ENCODE measurements at places on chromosomes 7 and 10.

DNA sequence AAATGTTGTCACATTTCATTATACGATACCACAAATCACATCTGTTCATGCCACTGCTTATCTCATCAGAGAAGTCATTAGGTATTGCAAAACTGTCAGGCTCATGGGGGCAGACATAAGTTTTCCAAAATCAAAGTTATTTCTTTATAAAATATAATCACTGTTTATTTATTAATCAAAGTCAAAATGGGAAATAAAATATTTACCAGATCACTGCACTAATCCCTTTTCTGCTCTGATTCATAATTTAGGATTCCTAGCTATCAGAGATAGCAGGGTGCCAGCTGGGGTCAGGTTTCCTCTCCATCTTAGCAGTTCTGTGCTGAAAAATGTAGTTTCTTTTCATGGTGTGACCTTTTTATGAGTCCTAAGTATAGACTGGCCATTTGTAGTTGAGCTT lies 117.7 kb upstream of the LANCL2 start:
- DNase-seq, result no peak

DNA sequence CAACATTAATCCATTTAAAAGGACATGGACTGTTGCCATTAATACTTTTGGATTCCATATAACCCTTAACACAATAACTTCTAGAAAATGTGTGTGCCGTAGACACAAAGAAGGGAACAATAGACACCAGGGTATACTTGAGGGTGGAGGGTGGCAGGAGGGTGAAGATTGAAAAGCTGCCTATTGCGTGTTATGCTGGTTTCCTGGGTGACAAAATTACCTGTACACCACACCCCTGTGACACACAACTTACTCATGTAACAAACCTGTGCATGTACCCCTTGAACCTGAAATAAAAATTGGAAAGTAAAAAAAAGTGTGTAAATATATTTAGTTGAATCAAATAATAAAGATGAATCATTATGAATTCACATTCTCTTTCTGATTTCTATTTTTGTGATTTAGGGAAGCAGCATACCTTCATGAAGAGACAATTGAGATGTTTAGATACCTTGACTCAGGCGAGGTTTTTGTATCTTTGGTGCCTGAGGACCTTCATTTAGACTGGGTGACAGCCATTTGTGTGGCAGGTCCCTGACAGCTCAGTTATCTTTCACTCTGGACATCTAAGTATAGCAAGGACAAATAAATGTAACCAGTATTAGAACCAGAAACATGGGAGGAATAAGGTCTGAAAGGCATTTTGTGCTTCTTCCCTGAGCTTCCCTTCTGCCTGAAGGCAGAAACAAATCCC lies 28.7 kb downstream of the GIMAP8 start:
- no peak for DNase-seq

DNA sequence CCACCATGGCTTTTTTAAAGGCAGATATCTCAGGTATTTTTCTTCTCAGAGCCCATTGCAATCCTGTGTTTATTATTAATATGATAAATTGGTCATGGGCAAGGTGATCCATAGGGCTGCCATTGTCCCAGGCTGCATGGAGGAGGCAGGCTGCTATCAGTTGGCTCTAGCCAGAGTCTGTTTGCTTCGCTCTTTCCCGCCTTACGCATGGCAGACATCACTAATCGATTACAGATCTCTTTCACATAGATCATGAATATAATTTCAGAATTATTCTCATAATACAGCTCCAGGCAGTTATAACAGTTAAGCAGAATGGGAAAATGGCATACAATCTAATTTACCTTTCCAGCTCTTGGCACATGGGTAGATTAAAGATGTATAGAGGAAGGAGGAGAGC lies 30.4 kb upstream of the HABP2 start:
- no peak for DNase-seq

DNA sequence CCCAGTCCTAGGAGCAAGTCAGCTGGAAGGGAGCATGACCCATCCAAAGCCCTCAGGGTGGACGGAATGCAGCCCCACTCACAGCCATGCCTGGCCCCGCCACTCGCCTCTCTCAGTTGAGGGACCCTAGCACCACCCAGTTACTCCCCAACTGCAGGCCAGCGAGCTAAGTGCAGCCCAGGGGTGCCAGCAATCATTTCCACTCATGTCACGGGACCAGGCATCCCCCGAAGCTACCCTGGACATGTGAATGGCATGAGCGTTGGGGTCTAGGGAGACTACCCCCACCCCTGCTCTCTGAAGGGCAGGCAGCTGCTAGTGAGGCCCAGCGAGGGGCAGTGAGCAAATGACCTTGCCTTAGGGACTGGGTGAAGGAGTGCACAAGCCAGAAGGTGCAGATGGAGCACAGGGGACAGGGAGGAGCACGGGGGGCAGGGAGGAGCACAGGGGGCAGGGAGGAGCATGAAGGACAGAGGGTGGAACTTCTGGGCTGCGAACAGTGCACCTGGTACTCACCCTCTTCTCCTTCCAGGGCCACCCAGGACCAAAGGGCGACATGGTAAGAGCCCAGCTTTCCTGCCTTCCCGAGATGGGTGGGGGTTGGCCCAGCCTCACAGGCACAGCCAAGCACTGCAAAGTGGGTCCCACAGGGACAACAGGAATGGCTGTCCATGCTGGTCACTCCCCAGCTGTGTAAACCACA lies 87.3 kb downstream of the COL13A1 start:
- no peak for DNase-seq

Measured in AG20443 (cell line).